ENCODE measurements at places on chromosomes 2 and 18.

DNA sequence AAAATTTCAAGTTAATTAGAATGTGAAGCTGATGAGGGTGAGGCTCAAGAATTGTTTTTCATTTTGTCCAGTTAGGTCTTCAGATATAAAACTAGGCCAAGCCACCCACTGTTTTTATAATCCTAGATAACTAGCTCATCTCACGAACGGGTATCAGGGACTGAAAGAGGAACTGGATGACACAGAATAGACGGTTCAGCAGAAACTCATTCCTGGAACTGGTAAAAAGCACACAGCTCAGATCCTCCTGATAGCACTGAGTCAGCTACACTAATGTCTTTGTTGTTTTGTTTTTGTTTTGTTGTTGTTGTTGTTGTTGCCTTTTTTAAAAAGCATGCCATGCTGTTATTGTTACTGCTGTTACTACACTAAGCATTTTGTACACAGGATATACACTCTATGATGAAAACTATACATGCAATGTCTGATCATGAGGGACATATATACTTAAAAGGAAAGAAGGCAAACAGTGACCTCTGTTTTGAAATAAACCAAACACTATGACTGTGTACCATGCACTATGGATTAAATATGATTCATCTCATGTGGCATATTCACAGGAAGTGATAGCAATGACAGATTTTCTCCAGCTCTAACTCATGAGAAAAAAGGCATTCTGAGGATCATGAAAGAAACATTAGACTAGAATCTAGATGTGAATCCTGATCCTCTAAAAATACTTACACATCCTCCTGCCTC, 437.6 kb downstream of the NCKAP5 start:
- no peak for ATAC-seq

- no peak for ATAC-seq
These were observed 60.0 kb downstream of the MAPK4 start for GRCh38 chr18:50619861-50620275.

DNA sequence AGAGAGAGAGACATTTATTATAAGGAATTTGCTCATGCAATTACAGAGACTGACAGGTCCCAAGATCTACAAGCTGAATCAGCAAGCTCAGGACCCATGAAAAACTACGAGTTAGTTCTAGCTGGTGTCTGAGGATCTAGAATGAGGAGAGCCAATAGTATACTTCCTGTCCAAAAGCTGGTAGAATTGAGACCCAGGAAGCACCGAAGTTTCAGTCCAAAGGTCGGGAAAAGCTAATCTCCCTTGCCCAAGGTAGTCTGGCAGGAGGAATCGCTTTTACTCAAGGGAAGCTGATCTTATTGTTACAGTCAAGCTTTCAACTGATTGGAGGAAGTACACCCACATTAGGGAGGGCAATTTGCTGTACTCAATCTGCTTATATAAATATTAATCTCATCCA, 389.6 kb downstream of the ADCYAP1 start:
- no peak for ATAC-seq

DNA sequence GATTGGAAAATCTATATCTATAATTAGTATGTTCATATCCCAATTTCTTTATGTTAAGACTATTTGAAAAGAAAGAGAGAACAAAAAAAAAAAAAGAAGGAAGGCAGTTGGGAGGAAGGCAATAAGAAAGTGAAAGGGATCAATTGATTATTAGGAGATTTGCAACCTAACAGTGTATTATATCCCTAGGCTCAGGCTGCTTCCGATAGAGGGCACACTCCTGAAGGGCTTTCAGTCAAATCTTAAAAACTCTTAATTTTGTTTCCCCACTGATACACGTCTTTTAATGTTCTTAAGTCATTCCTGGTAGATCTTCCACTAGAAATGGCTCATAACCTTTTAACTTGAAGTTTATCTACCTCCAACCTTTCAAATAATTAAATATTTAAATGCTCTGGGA, 763.9 kb downstream of the BCL11A start:
- no peak for ATAC-seq

GRCh38 chr2:88082781-88083180, 15.2 kb downstream of the SMYD1 start:
- ATAC-seq = no peak

- ATAC-seq = no peak
These were observed 94.5 kb upstream of the TMEM178A start for GRCh38 chr2:39571111-39571731.

- ATAC-seq = no peak
These were observed 3.0 kb upstream of the INPP1 start for GRCh38 chr2:190340369-190340768.

- ATAC-seq = no peak
These were observed 246.7 kb downstream of the SMAD2 start for GRCh38 chr18:47683774-47684173.

DNA sequence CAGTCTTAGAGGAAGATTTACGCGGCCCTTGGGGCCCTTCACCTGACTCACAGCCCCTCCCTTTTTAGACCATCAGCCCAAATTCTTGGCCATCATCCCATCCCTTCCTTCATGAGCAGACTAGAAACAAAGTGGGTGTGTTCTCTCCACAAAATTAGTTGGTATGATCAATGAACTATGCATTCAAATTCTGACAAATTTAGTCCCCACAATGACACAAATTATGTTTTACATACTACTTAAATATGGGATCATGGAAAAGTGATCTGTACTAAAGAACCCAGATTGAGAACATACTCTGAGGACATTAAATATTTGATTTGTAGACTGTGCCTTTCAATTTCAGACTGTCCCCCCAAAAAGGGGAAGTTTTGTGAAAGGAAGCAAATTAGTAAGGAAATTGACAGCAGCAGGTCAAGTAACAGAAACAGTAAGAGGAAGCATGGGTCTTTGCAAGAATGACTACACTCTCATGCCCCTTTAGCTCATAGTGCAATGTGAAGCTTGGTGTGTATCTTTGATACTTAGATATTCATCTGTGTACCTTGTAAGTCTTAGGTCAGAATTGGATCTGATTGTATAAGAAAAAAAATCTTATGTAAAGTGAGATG, 2.2 kb upstream of the MAPRE2 start:
- no peak for ATAC-seq

DNA sequence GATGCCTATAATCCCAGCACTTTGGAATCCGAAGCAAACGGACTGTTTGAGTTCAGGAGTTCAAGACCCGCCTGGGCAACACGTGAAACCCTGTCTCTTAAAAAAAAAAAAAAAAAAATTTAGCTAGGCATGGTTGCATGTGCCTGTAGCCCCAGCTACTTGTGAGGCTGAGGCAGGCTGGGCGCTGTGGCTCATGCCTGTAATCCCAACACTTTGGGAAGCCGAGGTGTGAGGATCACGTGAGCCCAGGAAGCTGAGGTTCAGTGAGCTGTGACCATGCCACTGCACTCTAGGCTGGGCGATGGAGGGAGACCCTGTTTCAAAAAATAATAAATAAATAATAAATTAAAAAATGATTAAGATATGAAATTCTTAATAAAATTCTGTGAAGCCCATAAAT, 9.0 kb upstream of the STRN start:
- ATAC-seq = no peak

- peak; percentile 4 for ATAC-seq
These were observed 75.2 kb upstream of the TSPYL6 start for GRCh38 chr2:54330926-54331835.

GRCh38 chr2:36337354-36337753, 18.2 kb upstream of the CRIM1 start:
- ATAC-seq = peak; percentile 61

GRCh38 chr2:208062113-208062512, 36.8 kb upstream of the PLEKHM3 start:
- no peak for ATAC-seq

- no peak for ATAC-seq
These were observed 88.5 kb downstream of the CDH2 start for GRCh38 chr18:28088477-28088876.

DNA sequence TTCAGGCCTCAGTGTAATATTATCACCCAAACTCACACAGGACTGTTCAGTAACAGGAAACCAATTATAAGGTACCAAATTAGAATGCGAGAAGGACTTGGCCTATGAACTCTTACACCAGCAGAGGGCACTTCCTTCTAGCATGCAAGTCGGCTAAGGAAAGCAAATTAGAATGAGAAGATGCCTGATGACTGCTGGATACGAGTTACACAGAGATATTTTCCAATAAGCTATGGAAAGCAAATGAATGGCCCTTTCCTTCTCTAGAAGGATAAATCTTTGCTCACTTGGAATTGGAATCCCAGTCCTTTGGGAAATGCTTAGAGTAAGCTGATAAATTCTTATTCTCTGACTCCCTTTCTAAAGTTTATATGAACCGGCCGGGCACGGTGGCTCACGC, 109.8 kb downstream of the AP1S3 start:
- ATAC-seq = no peak

DNA sequence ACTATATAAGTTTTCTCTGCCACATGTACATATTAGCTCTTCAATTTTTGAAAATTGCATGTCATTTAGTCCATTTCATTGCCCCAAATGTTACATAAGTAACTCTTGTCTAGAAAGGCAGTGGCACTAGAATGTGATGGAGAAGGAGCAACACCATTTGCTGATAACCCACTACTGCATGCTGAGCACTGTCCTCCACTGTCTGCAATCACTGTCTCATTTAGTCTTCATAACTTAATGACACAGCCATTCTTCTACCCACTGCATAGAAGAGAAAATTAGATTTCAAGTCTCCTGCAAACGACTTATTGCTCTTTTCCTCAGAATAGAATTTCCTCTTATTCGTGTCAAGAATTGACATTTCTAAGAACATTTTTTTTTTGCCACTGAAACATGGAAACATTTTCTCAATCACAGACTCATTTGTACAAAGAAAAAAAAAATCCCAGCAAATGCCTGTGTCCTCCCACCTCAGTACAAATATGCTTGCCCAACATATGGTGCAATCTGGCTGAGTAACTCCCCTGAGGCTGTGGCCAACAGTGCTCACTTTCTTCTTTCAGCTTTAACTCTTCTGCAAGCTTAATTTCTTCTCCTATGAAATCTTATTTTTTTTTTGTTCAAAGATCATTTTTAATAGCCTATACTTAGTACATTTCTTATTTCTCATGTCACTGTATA, 768.6 kb upstream of the HS6ST1 start:
- ATAC-seq = no peak

DNA sequence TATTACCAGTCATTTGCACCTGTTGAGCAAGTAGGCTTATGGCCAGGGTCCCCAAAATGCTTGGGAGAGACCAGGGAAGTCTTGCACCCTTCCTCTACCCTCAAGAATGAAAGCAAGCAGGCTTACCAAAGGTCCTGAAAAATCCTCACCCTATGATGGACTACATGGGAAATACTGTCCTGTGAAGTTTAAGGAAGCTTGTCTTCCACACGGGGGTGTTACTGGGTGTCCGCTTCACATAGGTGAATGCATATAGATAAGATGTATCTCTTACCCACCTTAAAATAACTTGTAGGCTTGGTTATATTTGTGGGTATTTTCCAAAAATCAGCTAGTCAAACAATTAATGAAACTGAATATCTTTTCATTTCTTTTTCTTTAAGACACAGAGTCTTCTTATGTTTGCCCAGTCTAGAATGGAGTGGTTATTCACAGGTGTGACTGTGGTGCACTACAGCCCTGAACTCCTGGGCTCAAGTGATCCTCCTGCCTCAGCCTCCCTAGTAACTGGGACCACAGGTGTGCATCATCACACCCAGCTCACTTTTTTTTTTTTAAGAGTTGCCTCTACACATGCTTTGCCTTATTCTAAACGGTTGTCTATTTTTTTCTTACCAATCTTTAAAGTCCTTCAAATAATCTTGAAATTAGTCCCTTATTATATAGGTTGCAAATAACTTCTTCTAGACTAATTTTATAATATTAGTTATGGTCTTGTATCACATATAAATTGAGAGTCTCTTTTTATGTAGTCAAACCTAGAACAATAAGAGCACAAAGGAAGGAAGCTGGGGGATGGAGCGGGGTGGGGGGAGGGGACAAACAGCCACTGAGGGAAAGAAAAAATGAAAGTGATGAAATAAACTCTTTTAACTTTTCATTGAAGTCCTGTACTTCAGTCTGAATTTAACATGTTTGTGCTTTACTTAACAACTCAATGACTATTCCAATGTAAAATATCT, 49.0 kb downstream of the CERKL start:
- ATAC-seq = no peak

- no peak for ATAC-seq
These were observed 95.1 kb upstream of the GPC1 start for GRCh38 chr2:240340361-240340761.

- ATAC-seq = no peak
These were observed 15.6 kb upstream of the GPBAR1 start for GRCh38 chr2:218245214-218245613.
